CD4-positive, alpha-beta T cell (primary cell): ENCODE measurements at places on chromosomes 1 and 21. TPM values are rescaled to one million over a fixed set of nuclear protein-coding genes. Genes with fewer than 3 reads are reported as not detected.

The KCNE2 gene
- total RNA-seq: not detected

DNA sequence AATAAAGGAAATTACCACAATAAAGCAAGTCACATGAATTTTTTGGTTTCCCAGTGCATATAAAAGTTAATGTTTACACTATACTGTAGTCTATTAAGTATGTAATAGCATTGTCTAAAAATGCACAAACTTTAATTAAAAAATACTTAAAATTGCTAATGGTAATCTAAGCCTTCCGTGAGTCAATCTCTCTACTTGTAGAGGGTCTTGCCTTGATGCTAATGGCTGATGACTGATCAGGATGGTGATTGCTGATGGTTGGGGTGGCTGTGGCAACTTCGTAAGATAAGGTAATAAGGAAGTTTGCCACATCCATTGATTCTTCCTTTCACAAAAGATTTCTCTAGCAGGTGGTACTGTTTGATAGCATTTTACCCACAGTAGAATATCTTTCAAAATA lies 466.6 kb upstream of the PROX1 start:
- no peak overlapping the region for H3K4me3 ChIP-seq
- no peak for DNase-seq
- no peak overlapping the region for H3K27ac ChIP-seq
- H3K36me3 ChIP-seq: no peaks in the 10 kb centered on the region
- H3K27me3 ChIP-seq: peaks cover 4% of the 10 kb centered on the region

GRCh38 chr21:22421416-22422180 lies 1423.4 kb downstream of the NCAM2 start:
- H3K4me1 ChIP-seq: peaks cover 5% of the 10 kb centered on the region
- H3K36me3 ChIP-seq: no peaks in the 10 kb centered on the region
- peak overlapping the region; percentile 5 for H3K4me3 ChIP-seq
- H3K27ac ChIP-seq: peak overlapping the region; percentile 12

- H3K4me1 ChIP-seq: peaks cover 16% of the 10 kb centered on the region
- no peak overlapping the region for H3K27ac ChIP-seq
- H3K27me3 ChIP-seq: no peaks in the 10 kb centered on the region
- no peak for DNase-seq
- H3K4me3 ChIP-seq: no peak overlapping the region
These were observed 2.4 kb upstream of the TARS2 start for GRCh38 chr1:150484861-150485260.

- DNase-seq: no peak
- no peak overlapping the region for H3K27ac ChIP-seq
- H3K4me1 ChIP-seq: peaks cover 86% of the 10 kb centered on the region
- peaks cover 4% of the 10 kb centered on the region for H3K36me3 ChIP-seq
- no peaks in the 10 kb centered on the region for H3K27me3 ChIP-seq
These were observed 37.5 kb upstream of the ECE1 start for GRCh38 chr1:21327566-21328323.

DNA sequence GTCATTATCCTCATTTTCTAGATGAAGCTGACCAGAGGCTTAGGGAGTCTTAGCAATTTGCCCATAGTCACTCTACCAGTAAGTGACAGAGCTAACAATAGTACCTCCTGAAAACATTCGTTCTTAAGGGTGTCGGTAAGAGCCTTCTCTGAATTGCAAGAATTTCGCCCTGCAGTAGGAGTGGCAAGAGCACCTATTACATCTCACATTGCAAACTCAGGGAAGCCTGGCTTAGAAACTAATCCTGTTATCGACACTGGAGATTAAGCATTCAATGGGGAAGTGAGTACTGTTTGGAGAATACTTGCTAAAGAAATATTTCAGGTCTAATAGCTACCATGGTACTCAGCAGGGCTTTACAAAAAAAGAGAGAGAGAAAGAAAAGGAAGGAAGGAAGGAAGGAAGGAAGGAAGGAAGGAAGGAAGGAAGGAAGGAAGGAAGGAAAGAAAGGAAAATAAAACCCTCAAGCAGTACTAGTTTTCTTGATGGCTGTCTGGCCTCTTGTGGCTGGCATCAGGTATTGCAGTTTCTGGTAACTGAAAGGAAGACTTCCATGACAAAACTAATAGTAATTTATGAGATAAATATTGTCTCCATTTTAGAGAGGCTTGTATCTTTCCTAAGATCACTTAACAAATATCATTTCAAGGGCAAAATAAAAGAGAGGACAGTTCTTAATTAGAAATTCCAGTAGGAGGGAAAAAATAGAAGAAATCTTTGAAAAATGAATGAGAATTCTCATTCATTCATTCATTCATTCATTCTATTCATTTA lies 10.4 kb downstream of the C1orf226 start:
- no peaks in the 10 kb centered on the region for H3K36me3 ChIP-seq
- no peak for DNase-seq
- no peak overlapping the region for H3K4me3 ChIP-seq
- no peaks in the 10 kb centered on the region for H3K4me1 ChIP-seq
- no peak overlapping the region for H3K27ac ChIP-seq

- no peak overlapping the region for H3K27ac ChIP-seq
- peaks cover 14% of the 10 kb centered on the region for H3K36me3 ChIP-seq
- no peaks in the 10 kb centered on the region for H3K4me1 ChIP-seq
- H3K27me3 ChIP-seq: no peaks in the 10 kb centered on the region
- DNase-seq: no peak
These were observed 42.4 kb downstream of the CAMTA1 start for GRCh38 chr1:6827630-6828165.

DNA sequence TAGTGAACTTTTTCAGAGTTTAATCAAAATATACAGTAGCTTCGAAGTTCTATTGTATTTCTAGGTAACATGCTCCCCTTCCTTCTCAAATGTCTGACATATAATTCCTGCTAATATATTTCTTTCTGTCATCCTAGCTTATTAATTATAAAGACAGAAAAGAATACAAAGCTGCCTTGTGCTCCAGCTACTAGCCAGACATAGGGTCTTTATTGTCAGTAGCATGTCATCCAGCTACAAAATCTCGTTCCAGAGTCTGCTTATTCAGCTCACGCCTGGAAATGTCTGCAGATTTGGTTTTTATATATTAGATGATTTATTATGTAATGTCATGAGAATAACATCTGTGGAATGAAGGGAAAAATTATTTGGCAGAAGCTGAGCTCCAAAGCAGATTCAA lies 1102.8 kb downstream of the BRINP3 start:
- no peaks in the 10 kb centered on the region for H3K4me1 ChIP-seq
- H3K4me3 ChIP-seq: no peak overlapping the region
- no peak overlapping the region for H3K27ac ChIP-seq
- no peaks in the 10 kb centered on the region for H3K27me3 ChIP-seq
- no peak for DNase-seq

- H3K4me3 ChIP-seq: peak overlapping the region; percentile 74
- H3K27ac ChIP-seq: no peak overlapping the region
- DNase-seq: peak; percentile 96
- H3K36me3 ChIP-seq: no peaks in the 10 kb centered on the region
- H3K4me1 ChIP-seq: peaks cover 39% of the 10 kb centered on the region
- H3K27me3 ChIP-seq: no peaks in the 10 kb centered on the region
These were observed 27.8 kb upstream of the PRSS38 start for GRCh38 chr1:227787513-227788270.

DNA sequence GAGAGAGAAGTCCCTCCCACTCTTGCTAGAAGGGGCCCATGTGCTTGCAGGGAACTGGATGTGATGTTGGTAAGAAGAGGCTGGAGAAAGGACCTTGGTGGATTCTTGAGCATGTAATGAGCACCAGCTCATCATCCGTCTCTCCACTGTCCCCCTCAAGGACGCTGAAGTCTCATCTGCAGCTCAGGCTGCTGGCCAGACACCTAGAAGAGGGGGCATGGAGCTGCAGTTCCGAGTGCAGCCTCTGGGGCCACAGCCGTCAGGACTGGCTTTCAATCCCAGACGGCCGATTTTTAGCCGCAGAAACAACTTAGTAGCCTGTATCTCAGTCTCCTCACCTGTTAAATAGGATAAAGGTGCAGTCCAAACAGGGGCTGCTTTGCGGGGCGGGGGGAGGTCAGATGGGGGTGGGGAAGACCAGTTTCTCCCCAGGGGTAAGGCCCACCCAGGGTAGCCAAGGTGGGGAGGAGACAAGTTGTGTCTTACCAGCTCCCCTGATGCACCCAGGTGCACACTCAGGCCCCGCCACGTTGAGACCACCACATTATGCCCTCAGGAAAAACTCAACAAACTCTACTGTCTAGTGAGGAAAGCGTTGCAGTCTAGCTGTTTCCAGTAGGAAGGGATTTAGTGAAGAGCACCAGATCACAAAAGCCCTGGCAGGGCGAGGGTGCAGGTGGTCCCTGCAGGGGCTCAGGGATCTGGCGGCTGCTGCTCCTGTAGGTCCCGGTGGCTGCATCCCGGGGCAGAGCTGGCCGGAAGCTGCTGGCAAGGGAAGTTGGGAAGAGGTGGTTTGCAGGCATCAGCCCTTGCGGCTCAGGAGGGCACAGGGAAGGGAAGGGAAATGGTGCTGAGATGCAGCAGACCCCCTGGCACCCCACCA lies 29.5 kb downstream of the LDLRAP1 start:
- peaks cover 58% of the 10 kb centered on the region for H3K4me1 ChIP-seq
- peak; percentile 33 for DNase-seq
- no peak overlapping the region for H3K4me3 ChIP-seq
- no peak overlapping the region for H3K27ac ChIP-seq

- H3K27ac ChIP-seq: peak overlapping the region; percentile 43
- H3K4me1 ChIP-seq: peaks cover 41% of the 10 kb centered on the region
- no peak for DNase-seq
- peak overlapping the region; percentile 6 for H3K4me3 ChIP-seq
- no peaks in the 10 kb centered on the region for H3K36me3 ChIP-seq
- H3K27me3 ChIP-seq: no peaks in the 10 kb centered on the region
These were observed 2.4 kb upstream of the NFIA start for GRCh38 chr1:61079898-61080336.

GRCh38 chr1:53642215-53642555 lies 96.8 kb downstream of the GLIS1 start:
- H3K4me3 ChIP-seq: no peak overlapping the region
- DNase-seq: no peak

- peaks cover 12% of the 10 kb centered on the region for H3K4me1 ChIP-seq
- peak overlapping the region; percentile 49 for H3K4me3 ChIP-seq
- peak overlapping the region; percentile 69 for H3K27ac ChIP-seq
- no peaks in the 10 kb centered on the region for H3K27me3 ChIP-seq
These were observed 19.8 kb downstream of the KMO start for GRCh38 chr1:241551759-241552638.

GRCh38 chr1:185463011-185463410 lies 146.0 kb upstream of the IVNS1ABP start:
- no peak for DNase-seq
- H3K27me3 ChIP-seq: no peaks in the 10 kb centered on the region
- H3K4me3 ChIP-seq: no peak overlapping the region
- no peaks in the 10 kb centered on the region for H3K36me3 ChIP-seq
- H3K4me1 ChIP-seq: no peaks in the 10 kb centered on the region

DNA sequence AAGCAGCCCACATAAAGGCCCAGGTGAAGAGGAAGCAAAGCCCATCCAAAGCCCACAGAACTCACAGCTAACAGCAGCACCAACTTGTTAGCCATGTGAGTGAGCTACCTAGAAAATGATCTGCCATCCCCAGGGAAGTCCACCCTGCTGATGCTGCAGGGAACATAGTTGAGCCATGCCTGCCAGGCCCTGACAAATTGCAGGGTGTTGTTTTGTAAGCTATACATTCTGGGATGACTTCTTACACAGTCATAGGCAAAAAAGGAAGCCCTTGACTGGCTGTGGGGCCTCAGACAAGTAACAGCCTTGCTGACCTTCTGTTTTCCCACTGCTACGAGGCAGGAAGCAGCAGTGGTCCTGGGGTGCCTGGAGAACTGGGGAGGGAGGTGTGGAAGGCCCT lies 262.7 kb downstream of the MATN1 start:
- H3K4me1 ChIP-seq: no peaks in the 10 kb centered on the region
- no peak for DNase-seq
- no peak overlapping the region for H3K4me3 ChIP-seq
- no peaks in the 10 kb centered on the region for H3K36me3 ChIP-seq
- no peak overlapping the region for H3K27ac ChIP-seq
- peaks cover 4% of the 10 kb centered on the region for H3K27me3 ChIP-seq

The CHAF1B gene
- total RNA-seq: 4.5 TPM

DNA sequence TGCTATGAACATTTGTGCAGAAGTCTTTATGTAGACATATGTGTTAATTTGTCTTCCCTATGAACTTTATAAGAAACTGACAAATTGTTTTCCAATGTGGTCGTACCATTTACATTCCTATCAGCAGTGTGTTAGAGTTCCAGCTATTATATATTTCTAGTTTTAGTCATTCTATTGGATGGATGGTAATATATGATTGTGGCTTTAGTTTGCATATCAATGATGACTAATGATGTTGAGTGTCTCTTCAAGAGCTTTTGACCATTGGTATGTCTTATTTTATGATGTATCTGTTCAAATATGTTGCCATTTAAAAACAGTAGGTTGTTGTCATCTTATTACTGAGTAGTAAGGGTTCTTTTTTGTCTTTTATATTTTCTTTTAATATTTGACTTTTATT lies 16.2 kb upstream of the ZNF326 start:
- H3K4me1 ChIP-seq: no peaks in the 10 kb centered on the region
- H3K27ac ChIP-seq: no peak overlapping the region
- H3K4me3 ChIP-seq: no peak overlapping the region
- no peaks in the 10 kb centered on the region for H3K27me3 ChIP-seq

GRCh38 chr1:99680270-99680669 lies 34.4 kb downstream of the PALMD start:
- H3K36me3 ChIP-seq: no peaks in the 10 kb centered on the region
- no peaks in the 10 kb centered on the region for H3K4me1 ChIP-seq
- no peaks in the 10 kb centered on the region for H3K27me3 ChIP-seq
- H3K27ac ChIP-seq: no peak overlapping the region
- DNase-seq: no peak
- H3K4me3 ChIP-seq: no peak overlapping the region

The NBPF20 gene
- 3.5 TPM for total RNA-seq

DNA sequence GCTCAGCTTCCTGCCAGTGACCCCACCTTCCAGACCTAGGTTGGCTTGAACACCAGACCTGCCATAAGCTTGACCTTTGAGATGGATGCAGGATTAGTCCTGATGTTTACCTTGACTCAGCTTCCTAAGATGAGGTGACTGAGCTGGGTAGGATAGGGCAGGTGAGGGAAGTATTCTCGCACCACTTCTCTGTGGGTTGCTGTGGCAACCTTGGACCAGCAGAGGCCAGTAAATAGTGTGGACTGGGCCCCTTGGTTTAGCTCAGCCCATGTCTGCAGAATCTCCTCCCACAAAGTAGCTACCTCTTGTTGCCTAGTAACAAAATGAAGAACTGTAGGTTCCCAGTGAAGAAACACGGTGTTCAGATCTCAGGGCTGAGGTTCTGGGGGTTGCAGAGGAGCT lies 8.4 kb downstream of the RPS6KA1 start:
- peaks cover 90% of the 10 kb centered on the region for H3K4me1 ChIP-seq
- H3K36me3 ChIP-seq: no peaks in the 10 kb centered on the region
- DNase-seq: no peak
- no peak overlapping the region for H3K27ac ChIP-seq
- H3K27me3 ChIP-seq: no peaks in the 10 kb centered on the region

DNA sequence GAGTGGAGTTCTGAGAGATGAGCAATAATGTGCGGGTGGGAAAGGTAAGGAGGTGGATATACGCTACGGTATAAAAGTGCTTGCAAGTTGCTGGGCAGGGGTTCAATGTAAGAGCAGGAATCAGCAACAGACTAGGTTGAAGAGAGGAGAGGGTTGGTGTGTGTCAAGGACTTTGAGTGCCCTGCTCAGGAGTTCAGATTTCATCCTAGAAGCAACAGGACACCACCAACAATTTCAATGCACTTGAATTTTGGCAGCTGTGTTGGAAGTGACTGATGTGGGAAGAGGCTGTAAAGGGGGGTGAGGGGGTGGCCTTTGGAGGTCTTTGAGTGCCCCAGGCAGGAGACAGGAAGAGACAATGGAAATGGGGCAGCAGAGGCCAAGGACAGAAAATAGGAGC lies 57.3 kb downstream of the RHOU start:
- peaks cover 57% of the 10 kb centered on the region for H3K4me1 ChIP-seq
- no peaks in the 10 kb centered on the region for H3K27me3 ChIP-seq
- no peaks in the 10 kb centered on the region for H3K36me3 ChIP-seq
- H3K4me3 ChIP-seq: no peak overlapping the region
